GM12891 (cell line): ENCODE measurements at places on chromosomes 5 and 9.
A peak's percentile ranks its signal among the peaks of the same experiment; 100 is the strongest.

- no peak for DNase-seq
Measured at GRCh38 chr5:175254155-175254554, 189.8 kb downstream of the DRD1 start.

GRCh38 chr5:169248550-169248949 is 52.4 kb downstream of the SLIT3 start:
- no peak for DNase-seq

DNA sequence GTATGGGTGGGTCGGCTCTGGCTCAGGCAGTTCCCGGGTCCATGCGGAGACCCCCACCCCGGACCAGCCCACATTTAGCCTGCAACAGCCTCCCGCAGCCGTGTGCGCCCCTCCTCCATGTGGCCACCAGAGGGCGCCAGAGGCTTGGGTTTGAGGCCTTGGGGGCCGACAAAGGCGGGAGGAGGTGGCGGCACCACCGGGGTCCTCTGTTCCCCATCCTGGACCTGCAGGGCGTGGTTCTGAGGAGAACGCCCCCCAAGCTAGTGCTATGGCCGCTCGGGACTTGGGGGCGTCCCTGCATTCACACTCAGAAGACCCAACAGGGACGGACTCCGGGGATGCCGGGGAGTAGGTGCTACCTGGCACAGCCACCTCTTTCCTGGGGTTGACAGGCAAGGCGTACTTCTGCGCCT is 16.5 kb downstream of the ASS1 start:
- DNase-seq: peak; percentile 90

GRCh38 chr5:147780924-147781573 is 1.5 kb downstream of the JAKMIP2 start:
- DNase-seq: no peak

- no peak for DNase-seq
Measured at GRCh38 chr9:13814647-13815400, 499.1 kb downstream of the NFIB start.

DNA sequence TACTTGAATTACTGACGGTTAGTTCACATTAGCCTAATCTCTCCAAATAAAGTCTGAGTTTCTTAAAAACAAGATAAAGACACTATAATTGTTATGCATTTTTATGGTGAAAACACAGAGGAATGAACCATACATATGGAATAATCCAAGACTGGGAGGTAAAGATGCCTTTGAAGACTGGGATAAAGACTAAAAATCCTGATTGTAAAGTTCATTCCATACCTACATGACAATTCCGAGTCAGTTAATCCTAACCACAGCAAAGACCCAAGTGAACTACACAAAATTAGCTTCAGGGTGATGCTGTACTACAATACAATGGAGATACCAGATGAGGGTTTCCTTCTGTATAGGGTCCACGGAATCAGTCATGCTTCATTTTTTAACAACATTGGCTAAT is 6.3 kb downstream of the AP3B1 start:
- no peak for DNase-seq

- DNase-seq: no peak
Measured at GRCh38 chr5:80399526-80400239, 8.2 kb upstream of the ZFYVE16 start.

DNA sequence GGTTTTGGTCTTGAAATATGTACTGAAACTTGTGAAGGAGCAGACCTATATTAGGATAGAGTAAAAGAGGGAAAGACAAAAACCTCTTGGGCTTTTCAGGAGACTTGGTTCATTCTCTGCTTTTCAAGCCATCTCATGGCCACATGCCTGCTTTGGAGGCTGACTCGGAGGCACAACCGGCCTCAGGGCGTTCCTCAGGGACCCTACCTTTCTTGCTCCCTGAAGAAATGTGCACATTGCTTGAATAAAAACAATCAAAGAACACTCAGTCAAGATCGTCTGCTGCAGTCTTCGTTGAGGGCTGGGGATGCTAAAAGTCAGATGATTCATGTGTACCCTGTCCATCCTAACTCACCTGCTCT is 994 bp downstream of the IRGM start:
- no peak for DNase-seq

DNA sequence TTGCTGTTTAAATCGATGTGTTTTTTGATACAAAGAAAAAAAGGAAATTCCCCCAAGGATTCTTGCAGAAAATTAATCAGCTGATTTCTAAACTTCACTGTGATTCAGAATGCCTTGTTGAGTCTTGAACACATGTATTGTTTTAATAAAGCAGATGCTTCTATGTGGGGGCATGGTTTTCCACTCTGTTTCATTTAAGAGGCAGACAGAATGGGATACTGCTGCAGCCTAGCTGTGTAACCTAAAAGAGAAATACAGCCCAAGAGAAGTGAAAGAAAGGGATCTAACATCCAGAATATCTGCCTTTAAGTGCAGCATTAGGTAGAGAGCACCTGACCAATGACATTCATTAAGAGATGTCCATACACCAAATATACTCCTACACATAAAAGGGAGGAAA is 365.1 kb upstream of the CCNH start:
- DNase-seq: no peak

DNA sequence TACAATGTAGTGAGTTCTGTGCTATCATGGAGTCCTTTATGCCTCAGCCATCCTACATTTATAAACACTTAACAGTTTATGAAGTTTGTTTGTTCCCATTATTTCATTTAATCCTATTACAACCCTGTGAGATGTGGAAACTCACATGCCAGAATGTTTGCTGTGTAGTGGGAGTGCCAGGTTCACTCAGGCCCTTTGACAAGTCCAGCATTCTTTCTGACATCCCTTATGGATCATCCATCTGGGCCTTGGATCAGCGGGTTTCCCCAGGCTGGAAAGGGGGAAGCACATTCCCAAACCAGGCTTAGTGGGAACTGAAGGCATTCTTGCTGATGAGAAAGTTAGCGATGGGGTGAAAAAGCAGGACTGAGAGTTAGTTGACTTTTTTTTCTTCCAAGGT is 128.1 kb upstream of the OTULINL start:
- no peak for DNase-seq

GRCh38 chr5:178131446-178131996 is 707 bp downstream of the RMND5B start:
- DNase-seq: no peak

DNA sequence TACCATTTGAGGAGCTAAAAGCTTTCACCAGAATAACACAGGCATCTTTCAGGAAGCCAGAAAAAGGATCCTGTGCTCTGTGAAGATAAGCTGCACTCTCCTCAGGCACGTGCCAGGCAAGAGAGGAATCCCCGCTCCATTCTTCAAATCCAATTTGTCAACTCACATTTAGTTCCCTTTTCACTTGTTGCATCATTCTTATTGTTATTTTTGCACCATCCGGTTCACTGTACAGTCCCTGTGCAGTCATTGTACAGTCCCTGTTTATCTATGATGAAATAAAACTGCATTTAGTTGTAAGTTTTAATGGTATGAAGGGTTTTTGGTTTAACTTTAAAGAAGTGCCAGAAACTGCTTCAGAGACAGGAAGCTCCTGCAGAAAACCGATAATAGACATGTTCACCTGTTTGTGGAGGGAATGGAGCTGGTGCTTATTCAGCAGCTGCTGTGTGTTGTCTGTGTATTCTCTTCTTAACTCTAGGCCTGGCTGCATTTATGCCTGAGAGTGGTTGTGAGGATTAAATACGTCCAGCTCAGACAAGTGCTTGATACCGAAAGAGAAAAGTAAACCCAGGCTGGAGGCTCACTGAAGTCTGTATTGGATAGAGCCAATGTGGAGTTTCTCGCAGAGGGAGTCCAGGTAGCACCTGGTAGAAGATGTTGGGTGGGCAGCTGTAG is 22.4 kb downstream of the IFNW1 start:
- no peak for DNase-seq

DNA sequence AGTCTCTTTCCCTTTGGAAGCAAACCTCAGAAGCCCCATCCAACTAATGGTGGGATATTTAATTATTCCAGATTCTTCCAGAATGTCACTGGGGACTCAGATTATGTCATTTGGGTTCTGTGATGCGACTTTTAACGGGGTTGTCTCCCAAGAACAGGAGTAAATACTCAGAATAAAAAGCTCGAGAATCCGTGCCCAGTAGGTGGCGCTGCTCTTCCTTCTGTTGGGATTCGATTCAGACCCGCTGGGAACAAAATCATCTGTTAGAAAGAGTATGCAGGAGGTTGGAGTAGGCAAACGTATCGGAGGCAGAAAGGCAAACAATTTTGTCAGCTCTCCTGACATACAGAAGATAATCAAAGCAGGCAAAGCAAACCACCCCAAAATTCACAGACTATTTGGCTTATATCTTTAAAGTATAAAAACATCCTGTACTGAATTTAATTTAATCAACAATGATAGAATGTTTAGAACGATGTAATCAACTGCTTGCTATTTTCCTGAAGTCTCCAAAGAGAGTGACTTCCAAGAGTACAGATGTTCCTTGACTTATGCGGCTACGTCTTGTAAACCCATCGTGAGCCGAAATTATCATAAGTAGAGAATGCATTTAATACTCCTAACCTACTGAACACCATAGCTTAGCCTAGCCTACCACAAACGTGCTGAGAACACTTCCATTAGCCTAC is 169.8 kb upstream of the RAI14 start:
- DNase-seq: peak; percentile 42

DNA sequence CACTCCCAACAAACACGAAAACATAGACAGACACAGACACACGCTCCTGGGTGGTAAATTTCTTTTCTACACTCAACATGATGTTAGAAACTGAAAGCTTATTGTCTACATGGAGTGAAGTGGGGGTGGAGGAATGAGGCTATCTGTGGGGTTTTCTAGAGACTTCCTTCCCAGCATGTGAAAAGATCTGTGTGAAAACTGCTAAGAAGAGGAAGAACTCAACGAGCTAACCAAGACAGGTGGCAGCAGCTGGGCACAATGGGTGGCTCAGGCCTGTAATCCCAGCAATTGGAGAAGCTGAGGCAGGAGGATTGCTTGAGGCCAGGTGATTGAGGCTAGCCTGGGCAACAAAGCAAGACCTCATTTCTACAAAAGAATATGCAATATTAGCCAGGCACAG is 7.6 kb downstream of the FYB1 start:
- DNase-seq: no peak

GRCh38 chr5:119426057-119426456 is 26.2 kb upstream of the HSD17B4 start:
- no peak for DNase-seq

- no peak for DNase-seq
Measured at GRCh38 chr5:139407517-139407916, 3.6 kb upstream of the SPATA24 start.

DNA sequence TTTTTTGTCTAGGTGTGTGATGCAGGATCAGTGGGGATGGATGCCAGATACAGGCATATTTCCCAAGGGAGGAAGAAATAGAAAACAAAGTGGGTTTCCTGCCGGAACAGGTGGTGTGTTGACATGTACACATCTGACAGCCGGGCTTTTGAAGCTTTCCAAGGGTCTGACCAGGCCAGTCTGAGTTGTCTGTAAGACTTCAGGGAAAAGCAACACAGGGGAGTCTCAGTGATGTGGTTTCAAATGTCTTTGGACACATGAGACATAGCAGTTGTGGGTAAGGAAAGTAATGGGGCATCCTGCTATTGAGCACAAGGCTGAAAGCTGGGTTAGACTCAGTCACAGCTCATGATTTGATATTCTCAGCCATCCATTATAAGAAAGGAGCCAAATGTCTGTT is 274.9 kb downstream of the PIK3R1 start:
- DNase-seq: no peak
